ENCODE measurements at places on chromosomes 7 and 10. TPM values are rescaled to one million over a fixed set of nuclear protein-coding genes. Genes with fewer than 3 reads are reported as not detected.
A peak's percentile ranks its signal among the peaks of the same experiment; 100 is the strongest.

DNA sequence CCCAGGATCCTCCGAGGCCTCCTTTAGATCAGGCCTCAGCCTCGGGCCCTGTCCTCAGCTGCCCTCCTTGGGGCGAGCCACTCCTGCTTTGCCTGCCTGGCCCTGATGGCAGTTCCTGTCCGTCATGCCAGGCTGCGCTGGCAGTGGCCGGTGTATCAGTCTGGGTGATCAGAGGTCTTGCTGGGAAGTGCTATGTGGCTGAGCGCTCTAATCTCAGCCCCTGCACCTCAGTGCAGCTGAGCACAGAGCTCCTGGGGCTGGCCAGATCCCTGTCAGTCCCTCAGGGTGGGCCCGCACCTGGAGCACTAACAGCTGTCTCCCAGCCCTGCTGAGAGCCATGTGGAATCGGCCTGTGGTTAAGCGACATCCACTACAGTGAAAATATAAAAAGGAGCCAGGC, 14.8 kb upstream of the CFAP46 start:
- H3K36me3 ChIP-seq: no peaks in the 10 kb centered on the region
- no peaks in the 10 kb centered on the region for H3K4me1 ChIP-seq
- H3K27ac ChIP-seq: no peak overlapping the region
- H3K4me3 ChIP-seq: no peak overlapping the region
- DNase-seq: no peak
- peaks cover 24% of the 10 kb centered on the region for H3K27me3 ChIP-seq

Gene CALHM3
- total RNA-seq: 0.18 TPM

- H3K4me3 ChIP-seq: peak overlapping the region; percentile 100
- no peak for DNase-seq
- peak overlapping the region; percentile 53 for H3K27ac ChIP-seq
- H3K4me1 ChIP-seq: peaks cover 47% of the 10 kb centered on the region
- peaks cover 41% of the 10 kb centered on the region for H3K36me3 ChIP-seq
- H3K27me3 ChIP-seq: peaks cover 11% of the 10 kb centered on the region
These were observed 1.4 kb downstream of the SEC23IP start for GRCh38 chr10:119893845-119894427.

Gene COBL
- total RNA-seq: not detected

Gene CAMK2B
- 0.11 TPM for total RNA-seq

Gene ITIH5
- not detected for total RNA-seq

DNA sequence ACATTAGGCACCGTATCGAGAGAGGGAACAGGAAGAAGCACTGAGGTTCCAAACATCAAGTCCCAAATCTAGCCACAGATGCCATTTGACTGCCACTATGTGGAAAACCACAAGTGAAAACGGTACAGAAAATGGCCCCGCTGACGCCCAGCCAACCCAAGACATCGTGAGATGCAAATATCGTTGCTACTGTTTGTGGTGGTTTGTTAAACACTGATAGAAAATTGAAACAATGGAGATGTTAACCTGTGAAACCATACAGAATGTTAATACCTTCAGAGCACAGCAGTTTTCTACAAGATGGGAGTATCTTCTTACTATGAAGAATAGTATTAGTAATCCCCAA, 152.4 kb upstream of the LRRTM3 start:
- DNase-seq: no peak
- no peaks in the 10 kb centered on the region for H3K36me3 ChIP-seq
- H3K4me3 ChIP-seq: no peak overlapping the region
- H3K4me1 ChIP-seq: peaks cover 15% of the 10 kb centered on the region
- H3K27me3 ChIP-seq: 0 out of 2 replicates have a peak, but pooled peaks cover 1% of the 10 kb centered on the region

- H3K27me3 ChIP-seq: peaks cover 12% of the 10 kb centered on the region
- H3K4me1 ChIP-seq: peaks cover 15% of the 10 kb centered on the region
- H3K36me3 ChIP-seq: no peaks in the 10 kb centered on the region
- DNase-seq: peak; percentile 35
- H3K27ac ChIP-seq: no peak overlapping the region
These were observed 140.8 kb downstream of the GLCCI1 start for GRCh38 chr7:8109196-8110022.

DNA sequence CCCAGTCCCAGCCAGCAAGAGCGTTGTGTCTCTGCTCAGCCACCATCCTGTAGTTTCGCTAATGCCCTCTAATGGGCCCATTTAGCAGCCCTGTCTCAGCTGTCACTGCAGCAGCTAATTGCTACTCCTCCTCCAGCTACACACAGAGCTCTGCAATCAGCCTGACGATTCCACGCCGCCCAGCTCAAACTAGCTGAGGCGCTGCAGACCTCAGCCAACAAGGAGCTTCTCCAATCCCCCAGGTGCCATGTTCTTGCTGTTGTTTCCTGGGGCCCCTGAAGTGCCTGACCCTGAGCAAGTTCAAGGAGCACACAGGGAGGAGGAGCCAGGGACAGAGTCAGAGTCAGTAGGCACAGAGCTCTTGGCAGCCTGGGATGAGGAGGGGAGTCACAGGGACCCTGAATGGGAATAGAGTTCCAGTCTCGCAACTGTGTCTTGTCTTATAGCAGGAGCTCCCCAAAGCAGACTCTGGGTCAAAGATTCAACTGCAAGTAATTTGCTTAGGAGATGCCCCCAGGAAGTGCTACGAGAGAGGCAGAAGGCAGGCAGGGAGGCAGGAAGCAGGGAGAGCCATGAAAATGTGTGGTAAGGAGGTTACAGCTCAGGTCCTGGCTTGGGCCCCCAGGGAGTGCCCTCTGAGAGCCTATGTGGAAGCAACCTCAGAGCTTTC, 135.8 kb upstream of the UNC5B start:
- H3K27ac ChIP-seq: no peak overlapping the region
- no peaks in the 10 kb centered on the region for H3K4me1 ChIP-seq
- peaks cover 54% of the 10 kb centered on the region for H3K27me3 ChIP-seq
- no peaks in the 10 kb centered on the region for H3K36me3 ChIP-seq
- no peak overlapping the region for H3K4me3 ChIP-seq

DNA sequence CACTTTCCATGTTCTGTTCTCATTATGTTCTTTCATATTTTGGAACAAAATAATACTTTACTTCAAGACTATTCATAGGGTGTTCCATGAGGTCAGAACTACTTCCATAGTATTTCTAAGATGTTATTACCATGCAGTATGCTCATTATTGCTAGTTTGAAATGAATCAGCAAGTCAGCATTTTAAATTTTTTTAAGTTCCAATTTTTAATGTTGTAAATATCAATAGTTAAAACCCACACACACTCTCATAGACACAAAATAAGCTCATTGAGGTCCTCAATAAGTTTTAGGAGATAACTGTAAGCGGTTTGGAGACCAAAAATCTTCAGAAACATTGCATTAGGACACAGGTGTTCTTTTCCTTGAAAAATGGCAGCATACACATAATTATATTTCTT, 550.7 kb downstream of the AUTS2 start:
- no peak overlapping the region for H3K4me3 ChIP-seq
- no peaks in the 10 kb centered on the region for H3K4me1 ChIP-seq

DNA sequence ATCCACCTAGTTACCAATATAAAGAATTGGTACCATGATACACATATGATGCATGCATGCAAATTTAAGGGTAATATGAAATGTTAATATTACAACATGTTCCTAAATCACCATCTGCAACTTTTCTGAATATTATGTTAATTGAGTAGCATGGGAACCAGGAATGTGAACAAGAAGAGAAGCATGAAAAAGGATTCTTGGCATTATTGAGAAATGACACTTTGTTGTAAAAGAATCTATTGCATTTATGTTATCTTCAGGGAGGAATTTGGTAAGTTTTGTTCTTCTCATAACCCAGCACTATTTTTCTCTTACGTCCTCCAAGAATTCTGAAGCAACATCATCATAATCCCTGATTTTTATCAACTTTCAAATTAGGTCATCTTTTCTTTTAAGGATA, 159.9 kb upstream of the SLC25A13 start:
- no peaks in the 10 kb centered on the region for H3K27me3 ChIP-seq
- no peaks in the 10 kb centered on the region for H3K36me3 ChIP-seq
- peak; percentile 0 for DNase-seq
- 0 out of 2 replicates have a peak, but pooled peaks cover 7% of the 10 kb centered on the region for H3K4me1 ChIP-seq

Gene STEAP4
- total RNA-seq: not detected

DNA sequence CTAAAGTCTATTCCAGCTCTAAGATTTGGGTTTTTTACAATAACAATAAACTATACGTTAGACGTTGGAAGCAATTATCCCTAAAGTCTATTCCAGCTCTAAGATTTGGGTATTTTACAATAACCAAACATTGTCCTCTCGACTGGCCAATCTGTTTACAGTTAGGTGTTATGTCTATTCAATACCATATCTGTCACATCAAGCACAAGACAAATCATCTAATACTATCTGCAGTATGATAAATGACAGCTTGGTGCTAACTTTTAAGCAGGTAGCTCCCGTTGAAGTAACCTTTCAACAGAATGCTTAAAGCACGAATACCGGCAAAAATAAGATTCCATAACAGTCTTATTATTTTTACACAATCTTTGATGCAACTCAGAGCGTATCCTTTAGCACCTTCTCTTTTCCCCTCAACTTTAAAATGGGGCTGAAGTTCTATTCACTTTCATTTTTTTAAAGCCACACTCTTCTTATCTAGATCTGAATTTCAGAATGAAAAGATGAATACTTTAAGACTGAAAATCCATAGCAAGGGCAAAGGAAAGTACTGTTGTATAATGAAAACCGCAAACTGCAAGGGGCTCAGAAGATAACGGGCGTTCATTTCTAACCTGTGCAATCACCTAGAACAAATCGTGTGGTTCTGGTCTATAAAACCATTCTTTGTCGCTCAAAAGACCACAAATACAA, 925 bp downstream of the H2AZ2 start:
- peak overlapping the region; percentile 98 for H3K27ac ChIP-seq
- no peaks in the 10 kb centered on the region for H3K27me3 ChIP-seq
- H3K4me3 ChIP-seq: peak overlapping the region; percentile 99
- DNase-seq: no peak
- peaks cover 42% of the 10 kb centered on the region for H3K4me1 ChIP-seq

Gene ZNF853
- total RNA-seq: 0.06 TPM

Gene HECW1
- 4.7 TPM for total RNA-seq

- H3K36me3 ChIP-seq: no peaks in the 10 kb centered on the region
- no peaks in the 10 kb centered on the region for H3K4me1 ChIP-seq
- no peaks in the 10 kb centered on the region for H3K27me3 ChIP-seq
- no peak overlapping the region for H3K4me3 ChIP-seq
These were observed 83.0 kb upstream of the KAT6B start for GRCh38 chr10:74743401-74743800.

Gene NKX1-2
- not detected for total RNA-seq

DNA sequence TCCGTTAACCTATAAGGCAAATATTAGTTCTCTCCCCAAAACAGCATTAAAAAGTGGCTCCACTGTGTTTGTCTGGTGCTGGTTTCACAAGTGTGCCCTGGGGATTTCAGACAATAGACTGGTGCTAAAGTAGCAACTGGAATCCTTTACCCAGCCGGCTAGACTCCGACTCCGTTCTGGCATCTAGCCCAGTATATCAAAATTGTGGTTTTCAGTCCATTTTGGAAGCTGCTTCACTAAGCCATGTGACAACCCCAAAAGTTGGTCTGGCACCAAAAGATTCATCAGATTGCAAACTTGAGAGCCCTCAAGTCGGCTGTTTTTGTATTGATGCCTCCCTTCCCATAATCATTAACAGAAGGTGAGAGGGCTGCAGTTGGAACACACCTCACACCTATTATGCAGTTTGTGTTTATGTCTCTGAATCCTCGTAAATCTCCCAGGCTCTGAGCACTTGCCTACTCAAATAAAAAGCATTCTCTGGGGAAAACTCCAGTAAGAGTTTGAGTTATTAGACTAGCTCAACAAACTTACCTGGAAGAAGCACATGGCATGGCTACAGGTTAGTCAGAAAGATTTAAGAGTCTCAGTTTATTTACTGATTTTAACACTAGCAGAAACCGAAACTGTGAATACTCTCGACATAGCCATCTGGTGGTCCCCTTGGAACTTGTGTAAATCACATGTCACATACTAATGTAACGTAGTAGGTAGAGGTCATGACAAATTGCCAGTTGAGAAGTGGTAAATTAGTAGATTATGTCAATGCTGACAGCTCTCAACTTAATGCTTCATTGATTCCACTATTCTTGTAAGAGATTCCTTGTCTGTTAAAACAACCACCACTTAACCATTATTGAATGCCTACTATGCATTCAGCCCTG, 14.8 kb upstream of the WNT16 start:
- DNase-seq: no peak
- peak overlapping the region; percentile 11 for H3K27ac ChIP-seq
- peaks cover 12% of the 10 kb centered on the region for H3K36me3 ChIP-seq
- H3K27me3 ChIP-seq: peaks cover 3% of the 10 kb centered on the region
- H3K4me3 ChIP-seq: peak overlapping the region; percentile 31

Gene EPDR1
- not detected for total RNA-seq

Gene JAKMIP3
- 0.11 TPM for total RNA-seq

GRCh38 chr7:41256186-41256945, 446.5 kb downstream of the INHBA start:
- no peaks in the 10 kb centered on the region for H3K36me3 ChIP-seq
- peak overlapping the region; percentile 74 for H3K27ac ChIP-seq
- peaks cover 22% of the 10 kb centered on the region for H3K4me1 ChIP-seq
- DNase-seq: peak; percentile 30

Gene CPXM2
- total RNA-seq: not detected

DNA sequence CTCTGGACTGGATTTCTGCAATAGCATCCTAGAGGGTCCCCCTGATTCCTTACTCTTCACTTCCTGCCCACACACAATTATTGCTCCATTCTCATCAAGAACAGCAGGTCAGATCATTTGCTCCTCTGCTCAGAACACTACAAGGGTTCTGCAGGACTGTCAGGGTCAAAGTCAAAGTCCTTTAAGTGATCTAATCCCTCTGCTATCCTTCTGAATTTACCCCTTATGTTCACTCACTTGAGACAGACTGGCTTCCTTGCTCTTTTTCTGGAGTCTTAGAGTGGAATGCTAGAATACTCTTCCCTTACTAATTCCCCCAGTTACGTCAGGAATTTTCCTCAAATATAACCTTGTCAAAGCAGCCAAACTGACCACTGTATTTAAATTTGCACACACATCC, 7.5 kb upstream of the POT1 start:
- H3K4me1 ChIP-seq: no peaks in the 10 kb centered on the region
- H3K27ac ChIP-seq: no peak overlapping the region
